ENCODE measurements at places on chromosomes 6 and 20.

DNA sequence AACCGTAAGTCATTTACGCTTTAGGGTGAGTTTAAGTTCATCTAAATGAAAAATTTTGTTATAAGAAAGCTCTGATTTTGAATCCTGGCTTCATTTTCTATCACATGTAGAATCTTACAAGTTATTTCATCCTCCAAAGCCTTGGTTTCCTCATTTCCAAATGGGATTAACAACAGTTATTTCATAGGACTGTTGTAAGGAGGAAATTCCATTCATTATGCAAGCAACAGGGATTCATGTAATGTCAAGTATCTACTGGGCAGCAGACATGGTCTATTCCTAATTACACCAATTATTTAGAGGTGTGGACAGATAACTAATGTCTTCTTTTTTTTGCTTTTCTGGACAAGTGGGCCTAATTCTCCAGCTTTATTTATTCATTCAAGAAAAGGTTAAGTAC lies 154.0 kb downstream of the PDSS2 start:
- DNase-seq = no peak

DNA sequence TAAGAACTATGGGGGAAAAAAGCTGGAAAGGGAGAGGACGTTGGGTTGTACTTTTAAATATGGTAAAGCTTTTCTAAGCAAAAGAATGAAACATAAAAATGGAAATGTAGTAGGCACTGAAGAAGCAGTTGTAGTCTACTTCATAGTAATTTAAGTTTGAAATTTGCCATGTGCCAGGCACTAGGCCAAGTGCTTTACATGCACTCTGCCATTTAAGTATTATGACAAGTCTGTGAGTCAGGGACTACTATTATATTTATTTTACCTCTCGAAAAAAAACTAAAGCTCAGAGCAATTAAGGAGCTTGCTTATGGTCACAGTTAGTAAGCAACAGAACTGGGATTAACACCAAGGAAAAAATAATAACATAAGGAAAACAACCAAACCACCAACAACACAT lies 257.8 kb downstream of the GMDS start:
- DNase-seq = no peak

GRCh38 chr6:21164768-21165326 lies 428.7 kb upstream of the SOX4 start:
- no peak for DNase-seq

DNA sequence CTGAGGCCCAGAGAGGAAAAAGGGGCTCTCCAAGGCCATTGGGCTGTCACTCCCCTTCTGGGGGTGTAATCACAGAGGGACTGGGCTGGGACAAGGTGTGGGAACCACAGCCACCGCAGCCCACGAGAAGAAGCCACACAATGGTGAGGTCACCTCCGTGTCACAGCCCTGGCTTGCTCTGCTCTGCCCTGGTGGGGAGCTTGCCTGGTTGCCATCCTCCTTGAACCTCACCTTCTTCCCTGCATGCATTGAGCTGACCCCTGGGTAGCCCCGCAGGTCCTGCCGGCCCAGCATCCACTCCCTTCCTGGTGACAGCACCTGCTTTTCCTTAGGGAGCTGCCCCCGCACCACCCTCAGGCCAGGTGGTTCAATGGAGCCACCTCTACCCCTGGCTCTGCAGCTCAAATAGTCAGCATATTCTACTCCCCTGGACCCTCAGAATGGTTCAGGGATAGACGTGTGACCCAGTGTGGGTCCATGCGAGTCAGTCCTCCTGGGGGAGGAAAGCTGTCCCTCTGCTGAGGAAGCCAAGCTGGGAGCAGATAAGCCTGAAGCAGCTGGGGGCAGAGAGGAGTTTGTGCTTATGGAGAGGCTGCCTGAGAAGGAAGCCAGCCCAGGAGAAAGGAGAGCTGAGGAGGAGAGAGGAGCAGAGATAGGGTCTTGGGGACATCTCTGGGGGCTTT lies 21.3 kb downstream of the RBM38 start:
- no peak for DNase-seq

GRCh38 chr6:121436960-121437850 lies 1.8 kb downstream of the GJA1 start:
- no peak for DNase-seq

- DNase-seq = no peak
These were observed 661 bp downstream of the LCA5 start for GRCh38 chr6:79536585-79536953.

- DNase-seq = no peak
These were observed 242.4 kb downstream of the OGFRL1 start for GRCh38 chr6:71531006-71531405.

- no peak for DNase-seq
These were observed 81.7 kb upstream of the SLC22A23 start for GRCh38 chr6:3538536-3538935.

- no peak for DNase-seq
These were observed 93.2 kb downstream of the CLVS2 start for GRCh38 chr6:123089226-123089625.

GRCh38 chr6:169592558-169592957 lies 109.3 kb downstream of the WDR27 start:
- DNase-seq = no peak

GRCh38 chr6:18684343-18684742 lies 297.2 kb downstream of the RNF144B start:
- DNase-seq = no peak

GRCh38 chr6:24255676-24256075 lies 102.2 kb downstream of the DCDC2 start:
- DNase-seq = no peak

GRCh38 chr6:145277358-145278086 lies 457.8 kb downstream of the EPM2A start:
- DNase-seq = no peak

DNA sequence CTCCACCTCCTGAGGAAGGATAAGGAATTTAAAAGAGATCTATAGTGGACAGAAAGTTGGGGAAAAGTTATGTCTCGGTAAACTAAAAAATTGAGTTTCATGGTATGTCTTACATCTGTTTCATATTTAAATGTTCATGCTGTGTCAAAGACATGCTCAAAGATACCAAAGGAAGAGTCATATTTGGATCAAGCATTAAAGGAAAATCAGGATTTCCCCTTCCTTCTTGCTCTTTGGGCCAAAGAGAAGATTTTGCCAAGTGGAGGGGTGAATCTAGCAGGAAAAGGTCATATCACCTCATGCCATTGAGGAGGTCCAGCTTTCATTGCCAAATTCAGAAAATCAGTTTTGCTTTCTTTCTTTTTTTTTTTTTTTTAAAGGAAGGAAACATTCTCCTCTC lies 192.4 kb downstream of the OGFRL1 start:
- no peak for DNase-seq

DNA sequence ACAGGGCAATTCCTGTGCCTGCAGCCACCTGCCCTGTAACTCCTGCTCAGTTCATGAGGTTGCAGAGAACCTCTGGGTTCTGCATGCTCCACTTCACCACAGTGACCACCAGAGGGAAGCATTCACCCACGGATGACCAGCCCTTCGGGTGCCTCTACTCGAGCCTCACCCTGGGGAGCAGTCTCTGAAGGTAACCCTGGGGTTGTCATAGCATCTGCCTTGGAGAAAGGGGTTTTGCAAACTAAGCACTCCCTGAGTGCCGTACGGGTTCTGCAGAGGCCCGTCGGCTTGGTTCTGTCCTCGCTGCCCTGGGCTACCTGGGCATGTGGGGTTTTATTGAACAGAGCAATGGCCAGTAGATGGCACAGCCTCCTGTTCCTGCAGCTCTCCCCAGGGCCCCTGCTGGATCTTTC lies 10.2 kb upstream of the CST5 start:
- no peak for DNase-seq

DNA sequence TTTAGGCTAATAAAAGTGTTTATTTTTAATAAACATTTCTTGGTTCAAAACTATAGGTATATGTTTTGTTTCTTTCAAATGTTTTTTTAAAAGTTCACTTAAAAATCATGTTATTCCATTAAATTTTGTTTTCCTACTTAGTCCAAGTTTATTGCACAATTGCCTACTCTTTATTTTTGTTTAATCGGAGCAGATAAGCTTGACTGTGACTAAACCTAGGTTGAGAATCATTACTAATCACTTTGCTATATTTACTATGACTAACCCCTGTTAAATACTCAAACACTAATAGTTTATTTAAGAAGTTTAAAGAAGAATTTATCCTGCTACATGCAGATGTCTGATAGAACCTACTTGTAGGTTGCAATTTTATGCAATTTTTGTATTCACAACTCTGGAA lies 18.8 kb downstream of the MAP3K4 start:
- DNase-seq = no peak

DNA sequence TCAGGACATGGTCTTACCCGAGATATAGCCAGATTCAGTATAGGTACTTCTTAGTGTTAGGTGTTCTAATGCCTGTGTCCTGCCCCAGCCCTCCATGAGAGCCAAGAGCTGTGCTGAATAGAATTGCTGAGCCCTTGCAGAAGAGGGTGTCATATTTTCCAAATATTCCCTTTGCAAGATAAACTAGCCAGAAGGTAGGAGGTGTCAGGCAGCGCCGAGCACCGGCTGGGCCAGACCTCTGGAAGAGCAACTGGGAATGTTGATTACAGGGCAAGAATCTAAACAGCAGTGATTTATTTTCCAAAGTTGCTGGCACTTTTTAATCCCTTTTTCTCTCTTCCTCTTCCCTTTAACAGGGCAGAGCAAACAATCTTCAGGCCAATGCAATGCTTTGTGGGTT lies 37.1 kb upstream of the EZR start:
- DNase-seq = no peak
